ENCODE measurements at places on chromosomes 5 and 9.

- peak; percentile 43 for DNase-seq
These were observed 65.9 kb downstream of the DMXL1 start for GRCh38 chr5:119136666-119137318.

GRCh38 chr9:134293611-134294152 is 32.6 kb upstream of the RXRA start:
- DNase-seq, result peak; percentile 30

- DNase-seq, result no peak
These were observed 65.4 kb downstream of the CMYA5 start for GRCh38 chr5:79754865-79755555.

DNA sequence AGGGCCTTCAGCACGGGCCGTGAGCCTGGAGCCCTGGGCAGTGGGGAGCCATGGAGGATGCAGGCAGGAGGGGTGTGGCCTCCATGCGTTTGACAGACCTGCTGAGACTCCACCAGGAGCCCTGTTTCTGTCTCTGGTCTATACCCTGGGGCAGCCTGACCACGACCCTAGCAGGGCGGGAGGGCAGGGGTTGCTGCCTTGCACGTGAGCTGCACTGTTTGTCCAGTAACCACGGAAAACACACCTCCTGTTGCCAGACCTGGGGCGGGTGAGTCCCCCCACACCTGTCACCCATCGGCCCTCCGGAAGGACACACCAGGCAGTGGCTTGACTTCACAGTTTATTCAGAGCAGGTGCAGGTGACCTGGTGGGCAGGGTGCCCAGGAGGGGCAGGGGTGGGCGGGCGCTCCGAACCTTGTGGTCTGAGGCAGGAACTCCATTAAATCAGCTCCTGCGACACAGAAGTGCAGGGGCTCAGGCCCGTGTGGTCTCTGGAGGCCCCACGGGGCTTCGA is 3.9 kb downstream of the LCN8 start:
- no peak for DNase-seq

Measured in pancreas (tissue), 10 donors.